C1 segment of cervical spinal cord (tissue), 14 donors: ENCODE measurements at places on chromosomes 2 and 18.

- no peak for DNase-seq
Measured at GRCh38 chr2:82780050-82780449, 1679.0 kb downstream of the SUCLG1 start.

- DNase-seq, result no peak
Measured at GRCh38 chr2:158740621-158741020, 54.5 kb upstream of the DAPL1 start.

DNA sequence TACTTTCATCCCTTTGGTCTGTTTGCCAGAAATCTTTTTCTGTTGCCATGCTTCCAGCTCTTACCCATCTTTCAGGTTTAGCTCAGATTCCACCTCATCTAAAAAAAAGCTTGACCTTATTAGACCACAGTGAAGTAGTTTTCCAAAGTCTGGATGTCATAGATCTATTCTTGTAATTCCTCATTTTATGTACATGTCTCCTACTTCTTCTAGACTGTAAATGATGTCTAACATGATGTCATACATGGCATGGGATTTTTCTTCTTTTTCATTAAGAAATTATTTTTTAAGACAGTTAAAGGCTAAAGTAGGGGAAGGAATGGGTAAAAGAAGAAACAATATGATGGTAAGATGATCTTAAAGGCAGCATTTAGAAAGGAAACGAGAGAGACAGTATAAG, 11.3 kb downstream of the GLS start:
- DNase-seq, result no peak

DNA sequence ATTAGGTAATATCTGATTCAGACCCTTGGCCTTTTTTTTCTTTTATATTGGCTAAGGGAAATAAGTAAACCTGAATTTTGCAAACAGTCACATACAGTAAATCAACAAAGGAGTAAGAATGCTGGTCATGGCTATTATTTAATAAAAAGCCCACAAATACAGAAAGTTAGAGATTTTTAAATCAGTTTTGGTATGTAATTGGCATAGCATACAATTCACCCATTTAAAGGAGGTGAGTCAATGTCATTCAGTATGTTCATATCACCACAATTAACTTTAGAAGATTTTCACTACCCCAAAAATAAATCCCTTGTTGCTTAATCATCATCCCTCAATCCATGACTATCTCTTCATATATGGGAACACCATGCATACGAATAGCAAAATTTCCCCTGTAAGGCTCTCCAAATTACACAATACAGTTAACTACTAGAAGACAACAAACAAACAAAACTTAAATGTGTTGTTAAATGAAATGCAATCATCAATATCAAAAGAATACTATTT, 45.9 kb upstream of the NYAP2 start:
- no peak for DNase-seq

- no peak for DNase-seq
Measured at GRCh38 chr2:120477831-120478481, 132.0 kb downstream of the INHBB start.

- no peak for DNase-seq
Measured at GRCh38 chr18:44370861-44371260, 309.8 kb upstream of the SETBP1 start.

GRCh38 chr2:64978514-64979268, 10.5 kb upstream of the SLC1A4 start:
- no peak for DNase-seq

DNA sequence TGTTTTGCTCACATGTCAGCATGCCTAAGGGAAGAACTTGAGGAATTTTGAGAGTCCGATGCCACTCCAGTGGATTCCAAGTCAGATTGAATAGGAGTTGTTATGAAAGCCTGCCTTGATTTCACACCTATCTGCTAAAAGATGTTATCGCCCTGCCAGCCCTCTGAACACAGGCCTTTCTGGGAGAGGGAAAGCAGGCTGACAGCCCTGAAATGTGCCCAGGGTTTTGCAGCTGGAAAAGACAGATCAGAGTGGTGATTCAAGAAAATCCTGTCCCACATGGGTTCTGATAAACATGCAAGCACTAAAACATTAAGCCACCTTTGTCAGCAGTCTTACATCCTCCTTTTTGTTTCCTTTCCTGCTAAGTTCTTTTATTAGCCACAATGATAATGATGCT, 1752.9 kb upstream of the CELF4 start:
- no peak for DNase-seq

- no peak for DNase-seq
Measured at GRCh38 chr18:8800445-8800844, 95.1 kb downstream of the MTCL1 start.

DNA sequence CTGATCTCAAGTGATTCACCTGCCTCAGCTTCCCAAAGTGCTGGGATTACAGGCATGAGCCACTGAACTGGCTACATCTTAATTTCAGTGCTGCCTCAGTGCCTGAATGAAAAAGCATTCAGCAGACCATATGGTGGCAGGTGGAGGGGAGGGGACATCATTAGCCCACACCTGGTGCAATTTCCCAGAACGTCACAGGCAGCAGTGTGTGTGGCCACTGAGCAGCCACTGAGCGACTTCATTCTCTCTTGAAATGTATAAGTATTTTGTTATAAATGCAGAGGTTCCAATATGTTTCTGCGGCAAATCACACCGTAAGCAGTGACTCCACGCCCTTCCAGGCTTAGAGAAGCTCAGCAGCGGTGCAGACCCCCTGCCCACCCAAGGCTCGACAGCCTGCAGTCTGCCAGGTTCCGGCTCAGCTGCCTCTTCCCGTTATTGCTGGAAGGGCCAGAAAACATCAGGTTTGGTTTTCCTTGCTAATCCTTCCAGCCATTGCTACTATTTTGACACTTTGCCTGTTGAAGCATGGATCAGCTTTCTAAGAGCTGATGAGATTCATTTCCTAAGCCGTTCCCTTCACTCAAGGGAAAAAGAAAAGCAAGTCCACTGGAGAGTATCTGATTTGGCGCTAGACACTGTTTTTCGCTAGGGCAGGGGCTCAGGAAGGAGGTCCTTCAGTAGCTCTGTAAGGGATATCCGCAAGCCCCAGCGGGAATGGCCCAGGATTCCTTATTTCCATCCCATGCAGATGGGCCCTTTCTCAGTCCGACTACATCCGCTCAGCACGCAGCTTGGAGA, 250.7 kb downstream of the VAPA start:
- DNase-seq, result no peak
